ENCODE measurements at places on chromosomes 2 and 18.

DNA sequence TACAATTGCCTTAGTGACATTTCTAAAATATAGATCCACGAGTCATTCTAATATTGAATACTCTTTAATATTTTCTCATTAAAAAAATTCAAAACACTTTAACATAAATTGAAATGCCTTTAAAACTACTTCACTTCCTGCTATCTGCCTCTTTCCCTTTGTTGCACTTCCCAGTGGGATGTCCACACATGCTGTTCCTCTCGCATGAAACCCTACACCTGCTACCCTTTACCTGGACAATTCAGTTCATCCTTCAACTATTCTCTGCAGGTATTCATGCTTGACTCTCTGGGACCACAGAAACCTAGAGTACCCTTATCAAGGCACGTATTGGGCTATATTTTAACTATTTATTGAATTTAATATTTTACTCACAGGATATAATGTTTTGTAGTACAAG lies 373.3 kb upstream of the GALNT5 start:
- DNase-seq = no peak

DNA sequence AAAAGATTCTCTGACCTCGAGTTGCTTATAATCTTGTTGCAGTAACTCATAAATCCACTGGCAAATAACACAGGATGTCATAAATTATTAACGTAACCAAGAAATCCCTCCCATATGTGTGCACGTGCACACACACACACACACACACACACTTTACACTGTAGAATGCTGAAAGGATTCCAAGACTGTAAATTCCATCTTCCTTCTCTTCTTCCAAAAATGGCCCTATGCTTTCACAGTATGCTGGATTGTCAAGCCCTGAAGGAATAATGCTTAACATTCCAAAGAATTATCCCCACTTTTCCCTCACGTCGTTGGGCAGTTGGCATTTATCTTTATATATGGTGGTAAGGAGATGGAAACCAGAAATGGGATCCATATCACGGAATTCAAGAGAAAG lies 117.5 kb upstream of the CRIM1 start:
- DNase-seq = no peak

DNA sequence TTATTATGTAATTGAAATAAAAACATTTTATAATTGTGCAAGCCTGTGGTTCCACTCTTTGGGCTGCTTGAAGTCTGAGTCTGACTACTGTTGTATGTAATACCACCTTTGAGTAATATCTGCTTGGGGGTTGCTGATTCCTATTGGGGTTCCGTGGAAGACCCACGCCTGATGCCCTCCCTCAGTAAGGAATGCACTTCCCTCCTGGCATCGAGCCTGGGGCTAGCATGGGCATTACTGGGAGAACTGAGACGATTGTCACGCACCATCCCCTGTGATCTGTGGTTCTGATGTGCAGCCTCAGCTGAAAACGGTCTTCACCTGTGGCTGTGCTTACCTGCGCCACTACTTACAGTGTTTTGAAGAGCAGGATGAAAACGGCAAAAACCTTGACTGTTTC lies 32.7 kb upstream of the RBM44 start:
- DNase-seq = no peak

GRCh38 chr18:35507623-35508022 lies 9.9 kb upstream of the INO80C start:
- DNase-seq = no peak

DNA sequence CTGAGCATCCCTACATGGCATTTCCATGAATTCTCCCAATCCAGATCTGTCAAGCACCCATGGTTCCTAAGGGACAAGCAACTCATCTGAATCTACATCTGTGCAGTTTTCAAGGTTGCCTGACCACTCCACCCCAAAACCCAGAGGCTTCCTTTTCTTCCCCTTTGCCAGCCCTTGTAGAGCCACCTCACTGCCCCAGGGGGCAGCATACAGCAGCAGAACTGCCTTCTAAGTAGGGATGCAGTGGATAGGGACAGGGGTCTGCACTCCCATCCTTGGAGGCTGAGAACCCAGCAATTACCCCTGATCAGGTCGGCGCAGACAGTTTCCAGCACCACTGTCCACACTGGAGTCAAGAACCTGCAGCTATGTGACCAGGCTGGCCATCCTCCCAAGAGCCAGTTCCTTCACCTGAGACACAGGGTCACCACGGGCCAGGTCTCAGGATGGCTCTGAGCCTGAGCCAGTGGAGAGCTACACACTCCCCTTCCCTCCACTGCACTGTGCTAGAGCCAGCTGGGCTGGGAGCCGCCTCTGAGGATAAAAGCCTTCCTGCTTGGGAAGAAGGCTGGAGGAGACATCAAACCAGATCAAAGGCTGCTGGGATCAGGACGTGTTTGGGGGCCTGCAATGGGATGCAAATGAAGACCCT lies 283.1 kb downstream of the CELF4 start:
- no peak for DNase-seq

DNA sequence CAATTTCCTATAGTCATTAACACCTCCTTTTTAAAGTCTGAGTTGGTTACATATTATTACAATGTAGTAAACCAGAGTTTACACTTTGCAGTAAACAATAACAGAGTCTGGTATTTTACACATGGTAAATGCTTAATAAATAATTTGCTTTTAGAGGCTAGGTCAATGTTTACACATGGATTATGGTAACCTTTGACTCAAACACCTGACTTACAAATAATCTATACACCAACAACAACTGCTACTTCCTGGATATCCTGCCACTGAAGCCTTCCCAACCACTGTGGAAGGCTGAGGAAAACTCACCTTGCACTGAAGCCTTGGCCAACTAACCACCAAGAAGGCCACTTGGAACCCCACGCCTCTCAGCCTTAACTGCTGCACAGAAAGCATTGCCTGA lies 5.4 kb downstream of the ALS2 start:
- DNase-seq = no peak

DNA sequence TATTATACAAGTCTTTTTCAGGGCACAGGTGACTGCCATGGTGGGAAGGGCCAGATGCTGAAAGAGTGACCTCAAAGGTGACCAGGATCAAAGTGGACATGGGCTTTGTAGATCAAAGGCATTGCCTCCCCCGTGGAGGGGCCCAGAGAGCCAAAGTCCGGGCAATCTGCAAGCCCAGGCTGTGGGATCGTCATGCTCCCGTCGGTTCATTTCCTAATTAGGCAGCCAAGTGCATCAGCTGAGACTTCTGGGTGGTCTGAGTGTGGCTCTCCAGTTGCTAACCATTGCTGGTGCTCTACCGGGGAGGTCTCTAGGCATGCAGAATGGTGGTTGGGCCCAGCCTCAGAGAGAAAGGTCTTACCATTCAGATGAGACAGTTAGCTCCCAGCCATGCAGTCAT lies 61.6 kb downstream of the TRIB2 start:
- no peak for DNase-seq

DNA sequence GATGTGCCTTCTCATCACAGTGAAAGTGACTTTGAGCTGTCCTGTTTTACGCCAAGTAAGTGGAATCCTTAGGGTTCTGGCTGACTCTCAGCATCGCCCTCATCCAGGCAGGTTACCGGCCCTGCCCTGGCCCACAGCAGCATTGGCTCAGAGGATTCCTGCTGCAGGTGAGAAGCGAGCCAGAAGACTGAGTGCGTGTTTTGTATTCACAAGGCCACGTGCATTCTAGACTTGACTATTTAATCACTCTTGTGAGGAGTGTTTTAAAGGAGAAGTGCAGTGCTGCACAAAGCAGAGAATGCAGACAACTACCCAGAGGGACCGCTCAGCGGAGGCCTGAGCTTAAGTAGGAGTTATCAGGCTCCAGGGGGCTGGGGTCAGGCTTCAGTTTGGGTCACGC lies 48.3 kb downstream of the LAMA3 start:
- no peak for DNase-seq

DNA sequence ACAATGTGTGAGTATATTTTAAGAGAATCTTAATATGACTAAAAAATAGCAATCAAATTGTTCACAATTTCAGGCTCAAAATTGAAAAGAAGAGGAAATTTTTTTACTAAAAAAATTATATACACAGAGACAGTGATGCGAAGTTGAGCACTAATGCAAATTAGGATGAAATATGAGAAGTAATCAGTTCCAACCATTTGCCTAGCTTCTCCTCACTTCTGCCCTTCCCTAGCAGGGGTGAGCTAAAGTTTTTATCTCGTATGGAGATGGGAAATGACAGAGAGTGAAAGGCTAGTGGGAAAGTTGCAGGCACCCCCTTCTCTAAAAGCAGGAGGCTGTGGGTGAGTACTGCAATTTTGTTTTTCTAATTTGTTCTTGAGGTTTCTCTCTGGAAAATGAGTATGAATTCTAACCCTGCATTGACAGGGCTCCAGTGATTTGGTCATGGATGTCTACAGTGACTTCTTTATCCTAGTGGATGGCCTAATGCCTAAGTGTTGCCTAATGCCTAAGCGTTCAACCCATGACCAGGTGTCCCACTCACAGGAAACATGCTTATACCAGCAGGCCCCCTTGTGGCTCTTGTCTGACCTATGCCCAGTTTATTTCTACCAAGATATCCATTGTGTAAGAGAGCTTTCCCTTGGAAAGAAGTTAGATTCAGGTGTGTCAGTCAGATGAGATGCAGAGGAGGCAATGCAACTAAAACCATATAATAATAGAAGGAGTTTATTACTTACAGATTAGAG lies 78.0 kb upstream of the HNMT start:
- DNase-seq = no peak

DNA sequence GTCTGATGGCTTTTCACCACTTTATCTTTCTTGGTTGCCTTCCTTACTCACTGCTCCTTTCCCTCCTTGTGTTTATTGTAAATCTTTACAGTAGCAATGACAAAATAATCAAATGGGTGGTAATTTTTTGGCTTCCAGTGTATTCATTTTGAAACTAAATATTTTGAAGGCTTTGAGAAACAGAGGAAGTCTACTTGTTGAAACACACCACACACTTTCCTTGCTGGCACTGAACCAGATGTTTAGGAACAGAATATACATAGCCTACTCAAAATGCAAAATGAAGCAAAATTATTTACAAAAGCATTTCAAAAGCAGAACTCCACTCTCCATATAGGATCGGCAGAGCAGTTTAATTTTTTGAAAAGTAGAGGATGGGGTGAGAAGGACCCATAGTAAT lies 189.8 kb downstream of the LTBP1 start:
- DNase-seq = no peak

GRCh38 chr2:75808793-75809535 lies 98.2 kb upstream of the GCFC2 start:
- DNase-seq = no peak

GRCh38 chr18:27789406-27789805 lies 387.5 kb downstream of the CDH2 start:
- DNase-seq = no peak

DNA sequence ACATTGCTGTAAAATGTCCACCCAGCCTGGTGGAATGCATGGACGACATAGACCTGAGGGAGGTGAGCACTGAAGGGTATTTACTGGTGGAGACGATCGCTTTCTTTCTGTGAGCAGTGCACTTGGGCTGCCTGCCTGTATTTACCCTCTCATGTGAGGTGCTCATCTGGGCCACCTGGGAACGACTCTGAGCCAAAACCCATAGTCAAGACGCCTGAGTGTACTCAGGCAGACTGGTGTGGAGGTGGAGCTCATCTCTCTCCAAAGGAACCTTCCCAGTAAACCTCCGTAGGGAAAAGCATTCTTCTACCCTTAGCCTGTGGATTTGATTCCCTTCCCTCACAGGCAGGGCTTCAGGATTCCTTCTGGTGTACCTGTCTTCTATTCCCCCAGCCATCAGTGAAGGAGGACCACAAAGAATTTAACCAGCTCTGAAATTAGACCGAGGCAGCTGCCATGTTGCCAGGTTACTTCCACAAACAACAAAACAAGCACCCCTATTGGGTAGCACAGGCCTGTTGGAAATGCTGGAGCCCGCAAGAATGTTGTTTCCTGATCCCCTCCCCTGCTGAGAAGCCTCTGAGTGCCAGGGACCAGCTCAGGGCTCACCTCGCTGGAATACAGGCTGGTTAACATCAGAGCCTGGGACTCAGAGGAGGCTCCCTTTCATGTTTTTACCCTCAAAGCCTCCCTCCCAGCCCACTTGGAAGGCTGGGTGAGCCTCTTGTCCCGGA lies 47.5 kb upstream of the TXNDC2 start:
- DNase-seq = peak; percentile 96

- no peak for DNase-seq
Observed at GRCh38 chr2:26164641-26165211, 8.2 kb upstream of the GAREM2 start.

- DNase-seq = no peak
Observed at GRCh38 chr2:233996461-233996860, 54.0 kb upstream of the SPP2 start.

DNA sequence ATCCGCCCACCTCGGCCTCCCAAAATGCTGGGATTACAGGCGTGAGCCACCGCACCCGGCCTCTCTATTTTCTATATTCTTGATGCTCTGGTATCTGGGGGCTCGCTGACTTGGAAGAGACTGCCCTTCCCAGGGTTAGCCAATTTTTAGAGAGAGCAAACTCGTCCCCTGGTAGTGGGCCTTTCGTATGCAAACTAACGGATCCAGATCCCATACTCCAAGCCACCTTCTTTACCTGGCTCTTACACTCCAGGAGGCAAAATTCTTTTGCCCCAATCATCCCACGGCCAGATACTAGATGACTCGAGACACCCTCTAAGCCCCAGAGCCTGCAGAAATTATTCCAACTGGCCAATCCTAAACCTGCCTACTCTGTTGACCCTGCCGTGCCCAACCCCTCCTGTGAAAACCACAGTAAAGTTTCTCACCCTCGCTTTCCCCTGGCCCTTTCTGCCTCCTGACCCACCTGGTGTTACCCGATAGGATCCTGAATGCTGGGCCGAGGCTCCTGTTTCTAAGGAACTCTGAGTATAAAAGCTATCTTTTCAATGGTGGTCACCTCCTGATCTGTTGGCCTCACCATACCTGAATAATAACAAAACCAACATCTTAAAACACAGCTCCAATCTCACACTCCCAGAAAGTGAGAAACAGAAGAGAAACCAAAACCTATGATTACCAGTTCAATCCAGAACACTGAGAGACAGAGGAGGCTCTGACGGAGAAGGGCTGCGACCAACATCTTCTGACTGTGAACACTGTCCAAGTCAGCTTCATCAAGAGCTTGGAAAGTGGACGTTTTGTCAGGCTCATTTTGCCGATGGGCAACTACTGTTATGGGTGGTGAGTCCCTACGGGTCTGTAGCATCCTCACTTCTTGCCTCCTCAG lies 57.6 kb upstream of the ZNF532 start:
- no peak for DNase-seq

DNA sequence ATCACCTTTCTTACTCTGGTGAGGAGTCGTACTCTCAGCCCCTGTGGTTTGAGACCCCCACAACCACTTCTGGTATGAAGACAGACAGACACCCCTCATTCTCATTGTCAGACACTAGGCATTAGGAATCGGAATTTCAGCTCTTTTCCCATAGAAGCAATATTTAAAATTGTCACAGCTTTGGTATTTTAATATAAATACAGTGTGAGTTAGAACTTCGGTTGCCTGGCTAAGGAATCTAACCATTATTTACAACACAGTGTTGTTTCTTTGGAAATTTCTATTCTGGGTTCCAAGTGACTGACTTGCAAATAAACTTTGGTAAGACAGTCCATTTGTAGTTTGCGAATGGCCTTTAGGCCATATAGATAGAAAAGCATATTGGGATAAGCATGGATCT lies 318.1 kb downstream of the PARD3B start:
- DNase-seq = no peak

All from astrocyte of the spinal cord (primary cell).